ENCODE measurements at places on chromosomes 5 and 9.

GRCh38 chr9:114300153-114300845, 22.6 kb upstream of the ORM1 start:
- DNase-seq = no peak

DNA sequence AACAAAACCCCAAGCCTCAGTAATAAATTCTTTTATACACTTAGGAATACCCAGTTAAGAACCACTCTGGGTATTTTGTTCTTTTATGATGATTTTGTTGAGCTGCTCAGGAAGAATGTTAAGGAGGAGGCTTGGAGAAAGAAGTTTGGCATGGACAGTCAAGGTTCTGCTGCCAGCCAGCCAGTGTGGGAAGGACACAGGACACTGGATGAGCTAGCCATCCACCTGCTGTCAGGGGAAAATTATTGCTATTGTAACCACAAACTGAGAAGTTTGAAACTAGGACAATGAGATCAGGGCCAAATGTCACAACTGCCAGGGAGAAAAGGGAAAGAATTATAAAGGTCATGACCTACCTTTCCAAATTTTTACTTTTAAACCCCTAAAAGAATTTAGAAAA, 25.9 kb upstream of the ADAMTSL1 start:
- DNase-seq = no peak

GRCh38 chr9:21473236-21473635, 8.9 kb downstream of the IFNE start:
- no peak for DNase-seq

GRCh38 chr5:178396796-178397720, 164.5 kb upstream of the PHYKPL start:
- no peak for DNase-seq

DNA sequence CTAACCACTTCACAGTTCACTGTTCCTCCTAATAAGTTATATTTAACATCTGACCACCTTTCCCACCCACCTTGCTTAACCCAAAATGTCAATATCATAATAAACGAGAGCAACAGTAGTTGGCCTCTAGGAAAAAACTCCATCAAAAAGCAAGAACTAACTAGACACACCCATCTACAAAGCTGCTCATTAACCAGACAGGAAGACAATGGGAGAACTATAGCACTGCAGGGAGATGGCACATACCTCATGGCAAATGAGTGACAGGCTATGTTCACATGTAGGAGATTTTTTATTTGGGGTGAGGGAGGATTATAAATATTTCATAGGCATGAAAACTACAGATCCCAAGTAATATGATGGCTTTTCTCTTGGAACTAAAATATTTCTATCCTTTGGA, 23.6 kb upstream of the CDK5RAP2 start:
- no peak for DNase-seq

DNA sequence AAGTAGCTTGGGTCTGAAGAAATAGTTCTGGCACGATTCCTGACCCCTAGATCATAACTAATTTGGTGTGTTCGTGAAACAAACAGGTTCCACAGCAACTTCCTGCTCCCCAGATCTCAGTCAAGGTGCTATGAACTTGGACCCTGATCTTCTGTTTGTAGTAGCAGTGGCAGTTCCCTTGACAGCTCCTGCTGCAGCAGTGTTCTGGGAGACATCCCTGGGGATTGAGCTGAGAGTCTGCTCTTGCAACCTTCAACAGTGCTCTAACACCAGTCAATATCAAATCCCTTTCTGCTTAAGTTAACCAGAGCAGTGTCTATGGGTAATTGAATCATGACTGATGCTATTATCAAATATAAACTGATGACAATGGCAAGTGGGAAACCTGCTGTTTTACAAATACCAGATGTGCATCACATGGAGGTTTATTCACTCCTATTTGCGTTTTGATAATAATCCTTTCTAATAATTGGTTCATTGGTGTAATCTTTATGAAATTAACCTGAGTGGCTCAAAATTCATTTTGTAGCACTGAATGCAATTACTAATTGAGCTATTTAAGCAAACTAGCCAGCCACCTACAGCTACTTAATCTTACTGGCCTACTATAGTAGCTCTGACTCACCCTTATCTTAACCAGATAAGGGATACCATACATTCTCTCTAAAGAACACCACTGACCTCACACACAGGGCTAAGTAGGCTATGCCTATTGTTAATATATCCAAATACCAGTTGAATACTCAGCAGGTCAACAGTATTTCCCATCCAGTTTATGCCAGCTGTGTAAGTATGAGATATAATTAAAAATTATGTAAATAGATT, 21.9 kb downstream of the KDM4C start:
- no peak for DNase-seq

- DNase-seq = no peak
These were observed 34.2 kb downstream of the SUSD1 start for GRCh38 chr9:112140936-112141335.

GRCh38 chr9:129885018-129885669, 49.9 kb downstream of the USP20 start:
- DNase-seq = no peak

Measured in activated gamma-delta T cell (primary cell).